Heart right ventricle (tissue), 16 donors: ENCODE measurements at places on chromosomes 7 and 10. TPM values are rescaled to one million over a fixed set of nuclear protein-coding genes. Genes with fewer than 3 reads are reported as not detected.

The HOXA2 gene
- polyA plus RNA-seq, result 0.22 TPM

GRCh38 chr7:151340794-151341356 lies 737 bp upstream of the NUB1 start:
- DNase-seq, result no peak

- no peak for DNase-seq
These were observed 128.5 kb upstream of the STEAP1 start for GRCh38 chr7:90025771-90026170.

- no peak for DNase-seq
These were observed 107.1 kb downstream of the EBLN1 start for GRCh38 chr10:22110761-22111160.
